ENCODE measurements at places on chromosomes 11 and 22.

DNA sequence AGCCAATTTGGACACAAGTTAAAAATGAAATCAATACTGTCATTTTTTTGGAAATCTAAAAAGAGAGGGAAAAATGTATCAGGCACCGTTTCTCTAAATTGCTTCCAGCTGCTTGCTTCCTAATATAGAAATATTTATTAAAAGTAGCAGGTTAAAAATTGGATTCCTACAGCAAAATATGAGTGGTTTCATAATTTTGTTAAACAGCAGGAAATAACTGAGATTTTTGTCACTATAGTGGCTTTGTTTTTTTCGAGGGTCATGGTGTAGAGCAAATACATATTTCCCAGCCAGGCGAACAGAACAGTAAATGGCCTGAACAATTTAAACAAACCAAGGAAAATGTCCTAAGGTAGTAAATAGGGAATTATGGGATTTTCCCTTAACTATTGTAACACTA is 159.7 kb downstream of the DDX10 start:
- DNase-seq = no peak

GRCh38 chr22:48321986-48322545 is 1505.6 kb downstream of the BRD1 start:
- DNase-seq = no peak

- no peak for DNase-seq
Observed at GRCh38 chr11:86129740-86130540, 61.1 kb upstream of the PICALM start.

- DNase-seq = peak; percentile 45
Observed at GRCh38 chr11:18721561-18722292, 4.3 kb downstream of the IGSF22 start.

- DNase-seq = no peak
Observed at GRCh38 chr11:1734641-1735081, 15.7 kb downstream of the IFITM10 start.

- DNase-seq = no peak
Observed at GRCh38 chr11:21975242-21975641, 217.6 kb upstream of the ANO5 start.

GRCh38 chr22:20092477-20092854 is 12.4 kb downstream of the DGCR8 start:
- no peak for DNase-seq

GRCh38 chr22:50243685-50244419 is 971 bp downstream of the TUBGCP6 start:
- DNase-seq = no peak

GRCh38 chr11:66543263-66544107 is 2.4 kb downstream of the ZDHHC24 start:
- no peak for DNase-seq

- no peak for DNase-seq
Observed at GRCh38 chr11:20013346-20014066, 146.8 kb downstream of the DBX1 start.

DNA sequence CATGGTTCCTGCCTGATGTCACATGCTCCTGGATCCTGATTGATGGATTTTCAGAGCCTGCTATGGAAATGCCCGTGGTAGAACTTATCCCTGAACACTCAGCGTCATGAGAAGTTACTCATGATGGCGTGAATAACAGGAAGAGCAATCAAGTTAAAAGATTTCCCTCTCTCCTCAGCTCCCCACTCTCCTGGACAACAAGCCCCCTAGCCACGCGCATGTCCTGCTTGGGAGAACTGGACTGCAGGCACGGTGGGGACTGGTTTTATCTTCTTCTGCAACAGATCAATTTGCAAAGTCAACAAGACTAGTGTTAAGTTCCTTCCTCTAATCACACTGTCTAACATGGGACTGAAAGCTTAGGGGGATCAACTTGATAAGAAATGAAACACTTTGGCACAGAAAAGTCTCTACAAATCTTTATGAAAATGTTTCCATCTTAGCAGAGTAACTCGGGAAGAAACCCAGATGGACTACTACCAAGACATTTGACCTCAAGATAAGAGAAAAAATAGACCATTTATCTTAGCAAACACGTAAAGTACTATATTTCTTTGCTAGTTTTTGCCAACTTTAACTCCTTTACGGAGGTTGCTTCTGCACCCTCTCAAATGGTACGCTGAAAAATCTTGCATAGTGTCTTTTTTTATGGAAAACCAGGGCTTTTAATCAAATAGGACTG is 27.6 kb downstream of the POU2AF1 start:
- DNase-seq = no peak

GRCh38 chr22:45451972-45452371 is 38.5 kb downstream of the RIBC2 start:
- DNase-seq = no peak

DNA sequence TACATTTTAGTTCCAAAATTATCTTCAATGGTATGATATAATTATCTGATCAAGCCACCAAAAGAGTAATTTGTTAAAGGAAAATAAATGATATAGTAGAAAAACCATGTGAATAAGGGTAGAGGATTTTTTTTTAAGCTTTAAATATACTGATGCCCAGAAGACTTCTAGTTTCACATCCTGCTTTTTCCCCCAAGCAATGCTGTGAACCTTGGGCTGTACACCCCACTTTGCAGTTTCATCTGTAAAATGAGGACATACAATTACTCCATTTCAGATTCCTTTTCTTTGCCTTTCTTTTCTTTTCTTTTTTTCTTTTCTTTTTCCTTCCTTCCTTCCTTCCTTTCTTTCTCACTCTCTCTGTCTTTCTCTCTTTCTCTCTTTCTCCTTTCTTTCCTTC is 1125.4 kb downstream of the DLG2 start:
- no peak for DNase-seq

GRCh38 chr11:45844822-45845578 is 2.3 kb upstream of the CRY2 start:
- DNase-seq = no peak

GRCh38 chr22:46739094-46739870 is 1.2 kb upstream of the CERK start:
- no peak for DNase-seq

DNA sequence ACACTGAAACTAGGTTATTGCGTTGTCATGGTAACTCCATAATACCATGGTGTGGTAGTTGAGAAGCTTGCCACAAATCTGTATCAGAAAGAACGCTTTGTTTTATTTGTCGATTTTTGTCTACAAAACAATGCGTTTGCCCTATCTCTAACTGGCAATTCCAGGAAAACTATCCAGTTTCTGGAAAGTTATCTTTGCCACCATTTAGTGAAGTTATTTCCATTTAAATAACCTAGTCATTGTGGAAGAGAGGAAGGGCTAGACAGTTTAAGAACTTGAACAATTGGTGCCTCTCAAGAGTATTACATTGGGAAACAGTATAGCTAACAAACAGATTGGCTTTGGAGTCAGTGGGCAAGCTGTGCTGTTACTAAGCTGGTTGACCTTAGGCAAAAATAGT is 7.9 kb downstream of the HSD17B12 start:
- no peak for DNase-seq

- no peak for DNase-seq
Observed at GRCh38 chr22:39309364-39309861, 10.0 kb downstream of the RPL3 start.

GRCh38 chr11:38160433-38160832 is 1562.4 kb upstream of the RAG2 start:
- no peak for DNase-seq

- no peak for DNase-seq
Observed at GRCh38 chr11:5625281-5625680, 480 bp downstream of the TRIM34 start.

DNA sequence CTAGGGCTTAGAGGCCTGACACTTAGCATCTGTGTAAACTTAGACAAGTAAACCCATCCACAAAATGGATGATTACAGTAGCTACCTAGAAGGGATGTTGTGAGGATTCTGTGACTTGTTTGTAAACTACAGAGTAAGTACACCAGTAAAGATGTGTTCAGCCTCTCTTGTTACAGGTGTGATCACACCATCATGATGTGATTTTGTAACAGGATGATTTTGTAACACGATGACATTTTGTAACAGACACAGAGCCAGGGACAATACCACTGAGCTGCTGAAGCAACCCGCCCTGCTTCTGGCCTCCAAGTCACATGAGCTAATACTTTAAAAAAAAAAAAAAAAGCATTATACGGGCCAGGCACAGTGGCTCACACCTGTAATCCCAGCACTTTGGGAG is 17.0 kb downstream of the FADD start:
- no peak for DNase-seq

GRCh38 chr11:127675581-127675980 is 675.0 kb upstream of the KIRREL3 start:
- DNase-seq = no peak

GRCh38 chr11:111355101-111355500 is 24.0 kb downstream of the POU2AF1 start:
- DNase-seq = no peak

- DNase-seq = no peak
Observed at GRCh38 chr11:35272391-35272902, 133.5 kb downstream of the CD44 start.

GRCh38 chr11:44992181-44992582 is 41.5 kb upstream of the TP53I11 start:
- no peak for DNase-seq

DNA sequence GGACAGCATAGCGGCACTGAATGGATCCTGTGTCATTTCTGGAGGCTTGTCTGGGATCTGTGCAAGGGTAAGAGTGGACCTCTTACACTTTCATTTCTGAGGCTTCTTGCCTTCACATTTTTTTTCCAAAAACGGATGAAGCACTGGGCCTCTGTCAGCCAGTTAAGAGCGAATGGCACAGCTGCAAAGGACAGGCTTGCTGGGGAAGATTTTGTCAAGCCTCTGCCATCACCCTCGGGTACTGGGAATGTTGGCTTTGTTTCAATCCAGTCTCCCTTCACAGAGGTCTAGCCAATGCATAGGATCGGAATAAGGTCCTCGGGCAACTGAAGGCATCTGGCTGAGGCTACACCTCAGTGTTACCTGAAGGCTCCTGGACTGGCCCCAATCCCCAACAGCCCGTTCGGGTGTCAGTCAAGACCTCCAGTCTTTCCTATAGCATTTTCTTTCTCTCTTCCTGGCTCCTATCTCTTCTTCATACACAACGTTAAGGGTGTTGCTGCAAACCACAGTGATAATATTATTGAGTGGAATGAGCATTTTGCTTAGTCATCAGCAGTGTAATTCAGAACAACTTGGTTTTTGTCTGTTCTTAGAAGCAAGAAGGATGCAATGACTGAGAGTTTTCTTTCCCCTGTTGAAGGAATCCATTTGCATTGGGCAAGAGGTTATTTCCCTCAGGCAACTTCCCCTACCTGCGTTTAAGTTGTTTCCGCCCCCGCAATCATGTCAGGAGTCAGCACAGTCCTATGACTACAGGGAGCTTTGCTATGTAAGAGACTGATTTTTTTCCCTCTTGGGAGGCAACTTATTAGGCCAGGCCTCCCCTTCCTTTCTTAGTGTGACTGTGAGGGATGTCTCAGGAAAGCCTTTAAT is 22.8 kb downstream of the NPAT start:
- DNase-seq = no peak

- no peak for DNase-seq
Observed at GRCh38 chr11:109148669-109149068, 273.3 kb upstream of the C11orf87 start.

DNA sequence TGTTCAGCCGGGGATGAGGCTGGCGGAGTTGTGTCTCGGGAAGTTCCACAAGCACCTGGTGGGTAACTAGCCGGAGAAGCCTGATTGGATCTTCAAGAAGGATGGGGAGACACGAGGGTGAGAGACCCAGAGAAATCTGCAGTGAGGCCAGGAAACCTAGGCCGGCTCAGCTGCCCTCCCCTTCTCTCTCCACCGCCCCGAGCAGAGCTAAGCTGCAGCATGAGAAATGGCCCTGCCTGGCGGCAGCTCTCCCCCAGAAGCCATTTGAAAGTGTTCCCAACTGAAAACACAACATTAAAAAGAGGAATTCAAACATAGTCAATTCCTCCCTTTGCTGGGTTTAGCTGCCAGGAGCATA is 77.8 kb upstream of the SHISAL1 start:
- no peak for DNase-seq

DNA sequence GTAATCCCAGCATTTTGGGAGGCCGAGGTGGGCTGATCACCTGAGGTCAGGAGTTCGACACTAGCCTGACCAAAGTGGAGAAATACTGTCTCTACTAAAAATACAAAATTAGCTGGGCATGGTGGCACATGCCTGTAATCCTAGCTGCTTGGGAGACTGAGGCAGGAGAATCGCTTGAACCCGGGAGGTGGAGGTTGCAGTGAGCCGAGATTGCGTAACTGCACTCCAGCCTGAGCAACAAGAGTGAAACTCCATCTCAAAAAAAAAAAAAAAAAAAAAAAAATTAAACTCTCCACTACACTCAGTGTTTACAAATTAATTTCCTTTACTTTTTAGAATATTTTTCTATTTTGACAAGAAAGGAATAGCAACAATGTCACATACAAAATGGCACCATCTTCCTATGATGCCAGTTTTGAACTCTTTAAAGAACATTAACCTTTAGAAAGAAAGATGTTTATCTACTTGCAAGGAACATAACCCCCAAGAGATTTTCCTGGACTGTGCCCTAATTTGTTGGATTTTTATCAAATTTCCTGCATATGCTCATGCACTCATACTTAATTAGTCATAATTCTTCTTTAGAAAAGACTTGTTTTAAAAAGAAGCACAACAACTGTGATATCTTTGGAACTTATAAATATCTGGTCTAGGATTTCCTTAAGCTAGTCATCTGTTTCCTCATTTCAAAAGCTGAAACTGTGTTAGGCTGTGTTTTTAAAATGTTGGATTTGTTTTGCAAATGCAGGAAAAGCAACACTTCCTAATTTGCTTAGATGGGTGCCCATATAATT is 22.6 kb upstream of the HIPK3 start:
- DNase-seq = no peak

DNA sequence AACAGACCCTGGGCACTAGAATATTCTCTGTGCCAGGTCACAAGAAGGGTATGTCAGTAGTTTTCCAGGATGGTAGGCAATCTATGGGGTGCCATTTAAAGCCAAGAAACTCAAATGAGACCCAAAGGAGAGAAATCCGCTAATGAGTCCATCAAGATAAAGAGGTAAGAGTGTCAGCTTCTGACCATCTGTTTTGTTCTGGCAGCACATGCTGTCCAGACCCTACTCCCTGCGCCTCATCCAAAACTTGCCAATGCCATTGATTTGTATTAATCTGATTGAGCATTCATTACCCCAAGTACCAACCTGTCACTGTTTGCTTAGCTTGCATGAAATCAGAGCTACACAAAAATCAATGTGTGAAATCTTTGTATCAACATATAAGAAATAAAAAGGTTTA is 229.0 kb downstream of the BLID start:
- no peak for DNase-seq

- no peak for DNase-seq
Observed at GRCh38 chr22:37045958-37046357, 5.6 kb upstream of the KCTD17 start.

DNA sequence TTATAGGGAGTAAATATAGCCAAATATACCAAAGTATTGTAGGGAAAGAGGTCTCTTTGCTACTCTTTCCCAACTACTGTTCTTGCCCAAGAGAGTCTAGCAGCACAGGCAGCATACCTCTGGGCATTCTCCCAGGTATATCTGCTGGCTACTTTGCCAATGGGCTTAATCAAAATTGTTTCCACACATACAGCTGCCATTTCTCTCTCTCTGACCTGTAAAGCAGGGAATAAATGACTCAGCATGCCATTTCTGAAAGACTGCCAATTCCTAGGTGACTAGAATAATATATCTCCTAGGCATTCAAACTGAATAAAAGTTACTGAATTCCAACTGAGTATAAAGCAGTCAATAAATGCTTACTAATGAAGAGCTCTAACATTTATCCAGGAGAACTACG is 44.6 kb downstream of the RDX start:
- no peak for DNase-seq
